Stimulated activated CD4-positive, alpha-beta T cell treated with anti-CD3 and anti-CD28 coated beads, Interleukin-12 subunit alpha, Interleukin-12 subunit beta, amount 100 ng/mL, for 4 hours (primary cell): ENCODE measurements at places on chromosomes 7 and 10.

GRCh38 chr7:112159351-112159750 is 46.8 kb downstream of the DOCK4 start:
- no peak for DNase-seq

DNA sequence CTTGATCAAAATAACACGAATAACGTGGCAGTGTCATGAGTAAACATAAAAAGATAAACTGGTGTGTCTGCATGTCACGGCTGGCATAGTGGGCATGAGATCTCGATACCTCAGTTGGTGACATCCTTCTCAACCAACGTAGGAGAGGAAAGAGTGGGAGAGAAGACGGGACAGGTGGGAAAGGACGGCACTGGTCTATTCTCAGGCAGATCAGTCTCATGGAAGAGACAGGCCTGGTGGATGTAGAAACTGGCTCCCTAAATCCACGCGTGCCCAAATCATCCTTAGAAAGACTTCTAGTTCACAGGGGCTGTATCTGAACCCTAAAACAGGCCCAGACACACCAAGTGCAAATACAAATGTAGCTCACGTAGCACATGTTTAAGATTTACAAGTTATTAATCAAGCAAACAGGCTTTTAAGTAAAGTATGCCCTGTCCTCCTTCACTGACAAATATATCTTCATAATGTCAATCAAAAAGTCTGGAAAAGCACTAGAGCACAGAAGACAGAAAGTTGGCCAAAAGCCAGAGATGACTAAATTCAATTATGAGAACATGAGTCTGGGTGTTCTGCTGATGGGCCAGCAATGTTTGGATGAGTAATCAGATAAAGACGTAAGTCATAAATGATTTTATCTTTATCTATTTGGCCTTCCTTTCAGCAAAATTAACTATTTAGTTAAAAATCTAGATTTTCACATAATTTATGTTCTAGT is 56.3 kb downstream of the SFMBT2 start:
- DNase-seq = no peak

DNA sequence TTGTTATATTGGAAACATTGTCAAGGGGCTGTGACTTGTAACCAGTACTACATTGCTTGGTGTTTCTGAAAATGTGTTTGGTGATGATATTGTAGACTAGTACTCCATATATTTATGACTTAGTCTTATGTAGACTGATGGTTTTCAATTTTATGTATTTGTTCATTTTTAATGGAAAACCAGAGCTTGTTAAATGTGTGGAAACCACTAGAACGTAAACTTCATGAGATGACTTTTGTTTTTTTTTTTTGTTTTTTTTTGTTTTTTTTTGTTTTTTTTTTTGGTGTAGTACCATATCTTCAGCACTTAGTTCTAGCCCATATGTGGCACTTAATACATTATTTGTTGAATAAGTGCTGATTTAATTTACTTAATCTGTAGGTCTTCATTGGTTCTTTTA is 518.6 kb downstream of the AUTS2 start:
- DNase-seq = no peak

DNA sequence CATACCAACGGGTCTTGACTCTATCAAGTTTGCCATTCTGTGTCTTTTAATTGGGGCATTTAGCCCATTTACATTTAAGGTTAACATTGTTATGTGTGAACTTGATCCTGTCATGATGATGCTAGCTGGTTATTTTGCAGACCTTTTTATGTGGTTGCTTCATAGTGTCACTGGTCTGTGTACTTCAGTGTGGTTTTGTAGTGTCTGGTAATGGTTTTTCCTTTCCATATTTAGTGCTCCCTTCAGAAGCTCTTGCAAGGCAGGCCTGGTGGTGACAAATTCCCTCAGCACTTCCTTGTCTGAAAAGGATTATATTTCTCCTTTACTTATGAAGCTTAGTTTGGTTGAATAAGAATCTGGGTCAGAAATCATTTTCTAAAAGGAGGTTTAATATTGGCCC is 135.1 kb upstream of the LANCL2 start:
- no peak for DNase-seq

DNA sequence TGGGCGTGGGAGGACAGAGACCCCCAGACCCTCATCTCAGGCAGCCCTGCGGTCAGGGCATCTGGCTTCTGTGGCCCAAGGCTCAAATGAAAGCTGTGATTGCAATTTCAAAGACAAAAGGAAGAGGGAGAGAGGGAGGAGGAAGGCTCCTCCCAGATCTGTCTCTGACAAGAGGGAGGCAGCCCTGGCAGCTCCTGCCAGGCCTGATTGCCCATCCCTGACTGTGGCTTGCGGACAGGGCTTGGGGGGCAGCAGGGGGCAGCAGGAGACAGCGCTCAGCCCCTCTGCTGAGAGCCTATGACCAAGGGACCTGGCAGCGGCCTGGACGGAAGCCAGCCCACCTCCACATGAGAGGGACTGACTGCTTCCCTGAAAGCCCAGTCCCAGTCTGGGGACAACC is 91.8 kb downstream of the PTPRN2 start:
- peak; percentile 3 for DNase-seq

DNA sequence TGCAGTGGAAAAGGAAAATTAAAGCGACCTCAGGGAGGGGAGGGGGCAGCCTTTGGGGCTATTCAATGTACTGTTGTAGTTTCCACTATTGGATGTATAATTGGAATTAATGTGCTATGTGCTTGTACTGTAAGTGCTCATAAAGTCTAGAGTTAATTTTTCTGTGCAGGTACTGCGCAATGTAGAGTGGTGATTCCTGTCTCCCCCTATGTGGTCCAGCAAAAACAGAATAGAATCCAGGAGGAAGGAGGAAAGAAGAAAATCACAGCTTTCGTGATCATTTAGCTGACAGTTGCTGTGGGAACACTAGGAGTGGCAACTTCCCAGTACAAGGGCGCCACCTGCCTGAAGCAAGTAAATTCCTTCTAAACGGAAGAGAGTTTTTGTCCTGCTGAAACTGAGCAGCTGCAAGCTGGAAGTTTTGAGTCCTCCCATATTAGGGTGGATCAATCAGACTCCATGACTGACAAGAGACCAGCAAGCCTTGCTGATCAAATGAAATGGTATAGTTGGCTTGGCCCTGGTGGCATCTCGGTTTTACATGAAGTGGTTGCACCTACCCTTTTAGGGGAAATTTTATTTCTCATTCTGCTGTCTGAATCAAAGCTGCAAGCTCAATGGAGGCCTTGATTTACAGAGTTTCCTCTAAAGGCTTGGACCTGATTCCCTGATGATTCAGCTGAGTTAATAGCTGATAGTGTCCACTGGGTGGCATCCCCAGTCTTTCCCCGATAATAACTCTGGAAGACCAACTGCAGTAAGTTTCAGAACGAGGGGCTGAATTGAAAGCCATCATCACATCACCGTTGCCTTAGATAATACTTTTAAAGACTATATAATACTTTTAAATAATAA is 299.8 kb downstream of the HGF start:
- DNase-seq = no peak

DNA sequence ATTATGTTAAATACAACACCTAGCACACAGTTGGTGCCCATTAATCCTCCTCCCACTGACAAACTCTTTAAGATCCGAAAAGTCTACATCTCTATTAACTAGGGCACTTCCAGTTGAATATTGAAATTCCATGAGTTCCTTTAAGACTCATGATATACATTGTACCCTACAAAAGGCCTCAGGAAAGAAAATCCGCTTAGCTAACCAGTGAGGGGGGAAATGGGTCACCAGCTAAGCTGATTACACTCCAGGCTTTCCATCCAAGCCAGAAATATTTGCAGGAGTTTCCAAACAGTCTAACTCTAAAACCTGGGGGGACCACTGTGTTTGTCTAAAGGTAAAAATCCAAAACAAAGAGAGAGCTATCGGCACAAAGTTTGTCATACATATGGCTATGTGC is 1.3 kb upstream of the LRIT2 start:
- DNase-seq = no peak

- no peak for DNase-seq
Measured at GRCh38 chr7:47664650-47665195, 82.8 kb upstream of the TNS3 start.

- no peak for DNase-seq
Measured at GRCh38 chr10:47286591-47287315, 13.2 kb upstream of the GDF10 start.

DNA sequence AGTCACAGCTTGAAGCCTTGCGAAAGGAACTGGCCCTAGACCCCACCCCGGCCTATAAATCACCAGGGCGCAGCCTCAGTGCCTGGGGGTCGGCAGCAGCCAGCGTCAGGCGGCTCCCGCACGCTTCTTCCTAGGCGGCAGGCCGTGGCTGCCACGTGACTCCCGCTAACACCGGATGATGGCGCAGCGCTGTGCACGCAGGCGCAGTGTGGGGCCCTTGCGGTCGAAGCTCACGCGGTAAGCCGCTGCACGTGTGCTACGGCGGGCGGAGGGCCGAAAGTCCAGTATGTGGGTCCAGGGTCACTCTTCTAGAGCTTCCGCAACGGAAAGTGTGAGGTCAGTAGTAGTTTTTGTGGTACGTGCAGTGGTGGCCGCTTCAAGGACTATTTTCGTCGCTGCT is at the start of gene STK31:
Gene STK31, plus strand, starts transcription at position 220 of the 400 bp plus-strand sequence. Its CDS starts 67 bp downstream, at position 287.
- no peak for DNase-seq

DNA sequence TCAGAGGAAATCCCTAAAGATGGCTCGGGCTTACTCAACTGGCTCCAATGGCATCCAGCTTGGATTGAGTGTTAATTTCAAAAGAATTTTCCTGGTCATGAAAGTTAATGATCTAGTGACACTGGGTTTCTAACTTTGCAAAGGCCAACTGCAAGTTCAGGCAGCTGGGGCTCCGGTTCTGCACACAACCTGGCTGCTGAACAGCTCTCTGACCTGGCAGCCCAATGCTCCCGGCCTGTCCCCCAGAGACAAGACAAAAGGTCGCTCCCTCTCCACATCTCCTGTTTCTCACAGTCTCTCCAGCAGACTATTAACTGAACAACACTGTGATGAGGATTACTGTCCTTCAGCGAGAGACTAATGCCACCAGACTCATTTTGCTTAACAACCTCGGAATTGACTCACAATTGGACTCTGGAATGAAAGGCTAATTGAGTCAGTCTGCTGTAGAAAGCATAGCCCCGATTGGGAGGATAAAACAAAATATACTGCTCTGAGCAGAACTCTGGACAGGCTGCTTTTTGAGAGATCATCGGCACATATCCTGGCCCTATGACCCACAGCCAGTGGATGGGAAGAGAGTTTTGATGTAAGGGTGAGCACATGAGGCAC is 174.5 kb downstream of the GFRA1 start:
- no peak for DNase-seq

DNA sequence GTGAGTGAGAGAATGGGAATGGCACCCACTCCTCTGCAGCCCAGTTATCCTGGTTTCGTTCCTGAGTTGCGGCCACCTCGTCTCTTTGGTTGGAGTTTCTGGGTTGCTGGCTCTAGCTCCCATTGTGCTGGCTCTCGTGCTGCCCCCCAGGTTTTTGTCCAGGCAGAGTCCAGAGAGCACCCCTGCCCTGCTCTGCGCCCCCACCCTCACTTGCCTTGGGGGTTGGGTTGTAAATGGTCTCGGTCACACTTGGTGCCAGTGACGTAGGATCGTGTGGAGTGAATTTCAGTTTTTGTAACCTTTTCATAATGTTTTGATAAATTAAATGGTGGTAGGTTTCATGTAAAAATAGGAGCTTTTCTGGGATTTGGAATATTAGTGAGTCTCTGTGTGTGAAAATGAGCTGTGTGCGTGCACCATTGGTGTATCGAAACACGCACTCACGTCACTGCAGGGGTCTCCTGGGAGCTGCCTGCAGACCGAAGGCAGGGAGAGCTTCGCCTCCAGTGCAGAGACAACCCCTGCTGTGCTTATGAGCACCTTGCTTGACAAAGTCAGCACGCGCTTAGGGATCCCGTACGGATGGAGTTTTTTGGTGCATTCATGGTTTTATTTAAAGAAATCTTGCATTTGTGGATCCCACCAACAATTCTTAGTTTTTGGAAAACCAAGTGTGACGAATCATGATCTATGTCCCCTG is 32.9 kb downstream of the PFKP start:
- no peak for DNase-seq

DNA sequence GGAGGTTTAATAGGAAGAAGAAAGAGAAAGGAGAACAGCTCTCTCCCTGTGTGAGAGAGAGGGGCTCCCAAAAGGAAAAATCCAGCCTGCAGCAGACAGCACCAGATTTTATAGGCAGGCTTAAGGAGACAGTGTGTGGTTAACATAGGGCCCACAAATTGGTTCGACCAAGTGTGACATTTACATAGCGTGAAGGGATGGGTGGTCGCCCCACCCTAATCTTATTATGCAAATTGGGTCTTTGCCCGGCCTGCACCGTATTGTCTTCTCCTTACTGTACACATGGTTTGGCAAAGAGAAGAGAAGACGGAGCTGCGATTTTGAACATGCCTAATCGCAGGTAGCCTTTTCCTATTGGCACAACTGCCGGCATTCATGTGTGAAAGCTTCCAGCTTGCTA is 756.3 kb downstream of the NXPH1 start:
- no peak for DNase-seq

- DNase-seq = no peak
Measured at GRCh38 chr10:80964955-80965614, 427.4 kb downstream of the SH2D4B start.

- no peak for DNase-seq
Measured at GRCh38 chr7:73810998-73811360, 19.8 kb upstream of the CLDN4 start.

DNA sequence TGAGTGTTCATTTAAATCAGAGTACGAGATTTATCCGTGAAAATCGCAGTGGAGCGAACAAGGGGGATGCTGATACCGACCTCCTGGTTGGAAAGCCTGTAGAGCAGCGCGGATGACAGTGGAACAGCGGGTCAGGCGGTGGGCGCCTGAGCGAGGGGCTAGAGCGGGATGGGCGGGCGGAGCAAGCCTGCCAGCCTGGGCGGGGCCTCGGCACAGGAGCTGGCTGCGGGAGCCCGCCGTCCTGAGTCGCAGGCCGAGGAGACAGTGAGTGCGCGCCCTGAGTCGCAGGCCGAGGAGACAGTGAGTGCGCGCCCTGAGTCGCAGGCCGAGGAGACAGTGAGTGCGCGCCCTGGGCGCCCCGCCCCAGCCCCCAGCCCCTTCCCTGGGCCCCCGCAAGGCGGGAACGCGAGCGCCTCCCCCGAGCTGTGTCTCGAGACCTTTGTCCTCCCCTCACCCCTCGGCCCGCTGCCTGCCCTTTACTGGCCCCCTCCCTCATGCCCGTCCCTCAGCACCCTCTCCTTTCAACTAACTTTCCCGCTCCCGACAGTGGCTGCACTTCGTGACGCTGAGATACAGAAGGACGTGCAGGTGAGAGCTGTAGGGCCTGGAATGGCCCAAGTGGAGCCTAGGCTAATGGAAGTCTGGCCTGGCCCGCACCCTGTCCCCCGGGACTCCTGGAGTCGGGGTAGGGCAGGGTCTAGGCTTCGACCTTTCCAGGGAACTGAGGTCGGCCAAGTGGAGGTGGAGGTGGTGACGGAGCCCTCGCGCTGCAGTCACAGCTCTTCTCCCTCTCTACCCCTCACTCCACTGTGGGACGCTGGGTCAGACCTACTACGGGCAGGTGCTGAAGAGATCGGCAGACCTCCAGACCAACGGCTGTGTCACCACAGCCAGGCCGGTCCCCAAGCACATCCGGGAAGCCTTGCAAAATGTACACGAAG is at the start of gene AS3MT:
Gene AS3MT, plus strand, starts transcription at position 213 of the 941 bp plus-strand sequence. Its CDS starts 123 bp downstream, at position 336.
- DNase-seq = peak; percentile 6

- DNase-seq = no peak
Measured at GRCh38 chr7:155071916-155072571, 1.9 kb downstream of the HTR5A start.
